ENCODE measurements at places on chromosomes 2 and 18. TPM values are rescaled to one million over a fixed set of nuclear protein-coding genes. Genes with fewer than 3 reads are reported as not detected.
A peak's percentile ranks its signal among the peaks of the same experiment; 100 is the strongest.

DNA sequence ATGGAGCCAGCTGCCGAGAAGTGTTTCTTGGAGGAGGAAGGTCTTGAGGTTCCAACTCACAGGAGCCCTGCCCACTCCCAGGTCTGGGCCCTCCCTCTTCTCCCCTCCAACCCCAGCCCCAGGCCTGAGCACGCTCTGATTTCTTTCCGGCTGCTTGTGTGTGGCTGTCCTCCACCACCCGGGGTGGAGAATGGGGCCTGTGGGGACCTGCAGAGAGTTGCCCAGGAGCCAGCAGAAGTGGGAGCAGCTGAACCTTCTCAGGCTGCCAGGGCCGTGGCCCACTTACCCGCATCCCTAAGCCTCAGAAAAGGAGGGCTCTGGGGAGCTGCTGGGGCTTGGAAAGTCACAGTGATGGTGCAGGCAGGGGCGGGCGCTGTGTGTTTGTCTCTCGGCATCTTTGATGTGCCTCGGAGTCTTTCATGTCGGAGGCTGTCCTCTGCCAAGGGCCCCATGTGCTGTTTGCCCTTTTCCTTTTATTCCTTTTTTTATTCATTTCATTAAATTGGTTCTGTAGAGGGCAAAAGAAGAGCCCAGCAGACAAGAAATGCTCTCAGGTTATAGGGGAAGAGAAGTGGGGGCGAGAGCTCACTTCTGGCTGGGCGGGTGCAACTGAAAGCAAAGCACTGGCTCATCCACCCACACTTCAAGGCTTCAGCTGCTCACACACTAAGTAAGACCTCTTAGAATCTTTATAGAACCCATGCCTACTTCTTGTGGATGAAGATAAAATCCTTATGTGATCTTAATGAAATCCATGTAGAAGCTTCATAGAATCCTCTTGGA is 52.5 kb downstream of the SDC1 start:
- no peaks in the 10 kb centered on the region for H3K36me3 ChIP-seq
- peaks cover 1% of the 10 kb centered on the region for H3K4me1 ChIP-seq
- no peak overlapping the region for H3K27ac ChIP-seq
- DNase-seq = no peak
- H3K27me3 ChIP-seq = no peaks in the 10 kb centered on the region

- no peaks in the 10 kb centered on the region for H3K27me3 ChIP-seq
- no peak overlapping the region for H3K4me3 ChIP-seq
- H3K4me1 ChIP-seq = no peaks in the 10 kb centered on the region
- no peak for DNase-seq
- no peak overlapping the region for H3K27ac ChIP-seq
Measured at GRCh38 chr18:14029512-14029911, 102.7 kb downstream of the ZNF519 start.

DNA sequence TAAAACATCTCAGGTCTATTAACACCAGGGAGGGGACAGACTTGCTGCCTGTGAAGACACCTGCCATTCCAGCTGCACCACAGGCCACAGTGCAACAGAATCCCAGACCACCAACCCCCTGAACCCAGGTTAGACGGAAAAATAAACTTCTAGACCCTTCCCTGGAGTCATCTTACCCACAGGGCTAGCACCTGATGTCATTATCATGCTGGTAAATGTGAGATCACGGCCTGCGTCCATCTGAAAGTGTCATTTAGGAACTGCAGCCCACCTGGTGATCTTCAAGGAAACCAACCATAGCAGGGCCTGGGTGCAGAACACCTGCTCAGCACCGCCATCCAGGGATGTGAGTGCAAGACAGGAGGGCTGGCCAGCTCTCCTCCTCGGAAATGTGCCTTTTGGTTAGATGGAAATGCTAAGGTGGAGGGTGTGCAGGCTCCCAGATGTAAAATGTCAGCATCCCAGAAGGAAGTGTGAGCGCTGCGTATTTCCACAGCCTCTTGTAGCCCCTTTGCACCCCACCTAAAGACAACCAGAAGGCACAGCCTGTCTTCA is 80.8 kb downstream of the PTGR3 start:
- H3K27me3 ChIP-seq = peaks cover 9% of the 10 kb centered on the region
- no peaks in the 10 kb centered on the region for H3K36me3 ChIP-seq
- H3K27ac ChIP-seq = no peak overlapping the region
- DNase-seq = no peak
- H3K4me3 ChIP-seq = no peak overlapping the region

GRCh38 chr18:23094411-23095190 is 40.7 kb upstream of the CABLES1 start:
- H3K27ac ChIP-seq = no peak overlapping the region
- no peaks in the 10 kb centered on the region for H3K36me3 ChIP-seq
- no peak for DNase-seq
- H3K27me3 ChIP-seq = no peaks in the 10 kb centered on the region

DNA sequence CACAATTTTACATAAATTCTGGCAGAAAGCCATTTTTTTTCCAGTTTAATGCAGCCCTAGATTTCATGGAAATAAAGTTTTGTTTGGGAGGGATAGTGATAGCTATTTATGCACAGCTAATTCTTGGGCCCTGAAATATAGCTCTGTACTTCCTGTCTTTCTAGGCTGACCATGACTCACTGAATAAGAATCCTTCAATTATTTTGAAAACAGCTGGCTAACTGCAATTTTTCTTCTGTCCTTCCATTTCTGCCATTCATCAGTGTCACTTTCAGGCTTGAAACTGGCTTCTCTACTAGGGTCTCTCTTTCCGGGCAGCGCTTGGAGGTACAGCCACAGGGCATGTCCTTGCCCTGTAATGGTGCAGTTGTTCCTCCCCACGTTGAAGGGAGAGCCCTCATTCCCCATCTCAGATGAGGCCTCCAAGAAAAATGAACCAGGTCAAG is 97.1 kb upstream of the TMEM178A start:
- peaks cover 19% of the 10 kb centered on the region for H3K4me1 ChIP-seq
- H3K36me3 ChIP-seq = no peaks in the 10 kb centered on the region
- DNase-seq = peak; percentile 79
- H3K27ac ChIP-seq = no peak overlapping the region
- H3K27me3 ChIP-seq = no peaks in the 10 kb centered on the region

- DNase-seq = no peak
- no peak overlapping the region for H3K4me3 ChIP-seq
- no peaks in the 10 kb centered on the region for H3K27me3 ChIP-seq
- H3K4me1 ChIP-seq = no peaks in the 10 kb centered on the region
Measured at GRCh38 chr2:186032102-186032738, 293.6 kb downstream of the FSIP2 start.

- H3K27me3 ChIP-seq = no peaks in the 10 kb centered on the region
- no peak overlapping the region for H3K4me3 ChIP-seq
- DNase-seq = peak; percentile 31
- peaks cover 13% of the 10 kb centered on the region for H3K4me1 ChIP-seq
- H3K27ac ChIP-seq = no peak overlapping the region
Measured at GRCh38 chr2:205358351-205358815, 323.9 kb upstream of the NRP2 start.

Gene SCN3A
- total RNA-seq = 0.11 TPM

Gene NOSTRIN
- not detected for total RNA-seq

Gene OBSL1
- 84.9 TPM for total RNA-seq

Gene PER2
- 2.8 TPM for total RNA-seq

All from GM23248 (cell line).